ENCODE measurements at places on chromosomes 12 and 14.

DNA sequence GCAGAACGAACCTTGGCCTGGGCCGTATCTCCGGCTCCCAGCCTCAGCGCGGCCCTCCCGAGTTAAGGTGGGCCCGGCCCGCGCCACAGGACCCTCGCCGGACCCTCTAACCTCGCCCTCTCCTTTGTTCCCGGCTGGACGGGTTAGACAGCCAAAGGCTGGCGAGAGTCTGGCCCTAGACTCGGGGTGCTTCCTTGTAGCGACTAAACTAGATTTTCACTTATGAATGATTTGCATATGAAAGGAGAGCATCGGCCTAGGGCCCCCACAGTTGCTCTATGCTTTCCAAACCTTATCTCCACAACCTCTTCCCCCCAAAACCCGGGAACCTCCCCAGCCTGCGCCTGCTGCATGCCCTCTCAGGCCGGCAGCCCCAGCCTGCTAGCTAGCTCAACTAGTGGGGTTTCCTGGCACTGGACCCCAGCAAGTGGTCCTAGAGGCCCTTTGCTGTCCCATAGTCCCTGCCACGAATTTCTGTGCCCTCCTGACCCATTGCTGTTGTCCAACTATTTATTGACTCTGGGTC, 2.0 kb downstream of the HOXC5 start:
- no peak for DNase-seq

DNA sequence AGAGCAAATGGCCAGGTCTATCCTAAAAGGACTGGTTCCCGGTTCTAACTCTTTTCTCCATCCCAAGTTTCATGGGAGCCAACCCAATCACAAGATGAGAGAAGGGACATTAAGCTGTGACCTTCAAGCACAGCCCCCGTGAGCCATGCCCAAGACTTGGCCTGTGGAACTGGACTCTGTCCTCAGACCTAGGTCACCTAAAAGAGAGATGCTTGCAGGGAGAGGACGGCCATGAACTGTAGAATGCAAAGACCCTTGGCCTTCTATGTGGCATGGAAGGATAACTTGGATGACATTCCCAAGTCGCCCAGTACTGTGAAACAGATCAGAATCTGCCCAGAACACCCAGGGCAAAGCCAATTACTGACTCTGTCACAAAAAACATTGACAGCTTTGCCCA, 263.5 kb downstream of the DPF3 start:
- no peak for DNase-seq

GRCh38 chr12:104488374-104488773, 31.6 kb downstream of the CHST11 start:
- no peak for DNase-seq

DNA sequence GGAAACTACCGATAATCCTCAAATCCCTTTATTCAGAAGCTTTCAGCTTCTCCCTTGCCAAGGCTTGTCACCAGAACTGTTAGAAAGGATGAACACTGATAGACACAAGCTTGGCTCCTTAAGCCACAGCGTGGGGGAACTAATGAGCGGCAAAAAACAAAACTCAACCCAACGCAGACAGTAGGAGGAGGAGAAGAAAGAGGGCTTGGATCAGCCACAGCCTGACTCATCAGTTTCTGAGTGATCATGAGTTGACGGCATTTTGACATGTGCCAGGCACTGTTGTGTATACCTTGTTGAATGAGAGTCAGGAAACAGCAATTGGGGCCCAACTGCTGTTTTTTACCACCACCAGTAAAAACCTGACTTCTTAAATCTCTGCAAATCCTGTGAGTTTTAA, 23.7 kb downstream of the PLXNC1 start:
- DNase-seq = peak; percentile 14

Data from stomach (tissue), 19 donors.